Ecto neural progenitor cell (in vitro differentiated cells): ENCODE measurements at places on chromosomes 13 and 19.
A peak's percentile ranks its signal among the peaks of the same experiment; 100 is the strongest.

DNA sequence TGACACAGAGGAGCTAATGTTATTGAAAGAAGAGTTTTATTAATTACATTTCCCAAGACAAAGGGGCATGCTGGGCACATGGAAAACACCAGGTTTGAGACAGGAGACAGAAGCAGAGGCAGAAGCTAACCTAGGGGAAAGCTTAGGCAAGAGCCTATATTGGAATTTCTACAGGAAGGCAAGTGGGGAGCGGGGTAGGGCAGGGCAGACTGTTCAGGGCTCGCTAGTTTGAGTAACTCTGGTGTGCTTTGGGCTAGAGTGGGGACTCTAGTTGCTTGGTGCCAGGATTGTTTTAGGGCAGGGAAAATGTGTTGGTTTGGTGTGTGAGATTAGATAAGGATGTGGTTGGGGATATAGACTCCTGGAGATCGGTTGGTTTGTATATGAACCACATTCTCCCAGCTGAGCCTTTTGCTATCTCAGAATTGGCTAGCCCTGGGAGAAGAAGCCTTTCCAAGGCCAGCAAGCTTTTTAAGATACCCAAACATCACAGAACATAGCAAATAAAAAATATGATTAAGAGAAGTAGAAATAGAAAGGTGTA lies 8.4 kb upstream of the UFM1 start:
- no peak for DNase-seq

DNA sequence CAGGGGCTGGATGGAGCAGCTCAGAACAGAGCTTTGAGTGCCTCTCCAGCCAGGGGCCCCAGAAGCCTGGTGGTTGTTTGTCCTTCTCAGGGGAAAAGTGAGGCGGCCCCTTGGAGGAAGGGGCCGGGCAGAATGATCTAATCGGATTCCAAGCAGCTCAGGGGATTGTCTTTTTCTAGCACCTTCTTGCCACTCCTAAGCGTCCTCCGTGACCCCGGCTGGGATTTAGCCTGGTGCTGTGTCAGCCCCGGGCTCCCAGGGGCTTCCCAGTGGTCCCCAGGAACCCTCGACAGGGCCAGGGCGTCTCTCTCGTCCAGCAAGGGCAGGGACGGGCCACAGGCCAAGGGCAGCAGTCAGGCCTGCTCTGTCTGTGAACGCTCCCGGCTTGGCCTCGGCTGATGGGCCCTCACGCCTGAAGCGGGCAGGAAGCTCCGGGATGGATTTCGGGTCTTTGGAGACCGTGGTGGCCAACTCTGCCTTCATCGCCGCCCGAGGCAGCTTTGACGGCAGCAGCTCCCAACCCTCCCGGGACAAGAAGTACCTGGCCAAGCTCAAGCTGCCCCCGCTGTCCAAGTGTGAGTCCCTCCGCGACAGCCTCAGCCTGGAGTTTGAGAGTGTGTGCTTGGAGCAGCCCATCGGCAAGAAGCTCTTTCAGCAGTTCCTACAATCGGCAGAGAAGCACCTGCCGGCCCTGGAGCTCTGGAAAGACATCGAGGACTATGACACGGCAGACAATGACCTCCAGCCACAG lies at the start of gene GRK1:
GRK1 (plus strand) TSS at position 269 of the 751 bp plus-strand sequence; CDS start at position 437, 168 bp downstream.
- DNase-seq, result no peak

- no peak for DNase-seq
These were observed 256.1 kb downstream of the DACH1 start for GRCh38 chr13:71610876-71611275.

GRCh38 chr13:35866801-35867200 lies 264.4 kb downstream of the DCLK1 start:
- DNase-seq, result no peak

DNA sequence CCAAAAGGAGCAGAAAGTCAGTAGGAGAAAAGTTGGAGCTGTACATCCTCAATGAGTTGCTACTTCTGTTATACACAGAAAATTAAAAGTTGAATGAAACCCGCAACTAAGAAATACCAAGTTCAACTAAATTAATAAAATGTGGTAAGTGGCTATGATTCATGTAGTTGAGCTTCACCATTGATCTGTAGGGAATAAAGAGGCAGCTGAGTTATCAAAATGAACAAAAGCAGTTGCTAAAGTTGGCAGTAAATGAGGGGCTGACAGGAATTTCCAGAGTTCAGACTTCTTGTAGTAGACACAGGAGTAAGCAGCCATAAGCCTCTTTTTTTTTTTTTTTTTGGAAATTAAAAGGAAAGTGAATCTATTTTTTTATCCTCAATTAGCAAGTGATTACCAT lies 234.6 kb downstream of the POSTN start:
- DNase-seq, result no peak

GRCh38 chr19:6516018-6516658 lies 14.0 kb upstream of the TUBB4A start:
- DNase-seq, result peak; percentile 94

DNA sequence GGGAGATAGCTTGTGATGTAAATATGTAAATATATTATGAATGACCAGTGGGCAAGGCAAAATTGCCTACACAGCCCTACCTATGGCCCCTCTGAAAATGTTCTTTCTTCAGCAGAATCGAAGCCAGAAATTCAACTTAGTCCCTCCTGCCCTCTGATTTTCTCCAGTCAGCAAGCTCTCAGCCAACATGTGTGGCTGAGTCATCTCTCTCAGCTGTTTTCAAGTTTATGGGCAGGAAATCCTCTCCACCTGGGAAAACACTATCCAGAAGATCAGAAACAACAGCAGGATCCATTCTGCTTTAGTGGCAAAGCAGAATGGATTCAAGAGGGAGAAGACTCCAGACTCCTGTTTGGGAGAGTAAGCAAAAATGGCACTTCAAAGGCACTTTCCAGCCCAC lies 8.9 kb upstream of the ZNF527 start:
- no peak for DNase-seq

- DNase-seq, result no peak
These were observed 927 bp downstream of the LPAR6 start for GRCh38 chr13:48411841-48412531.

GRCh38 chr13:76621705-76622104 lies 264.5 kb downstream of the KCTD12 start:
- DNase-seq, result no peak

DNA sequence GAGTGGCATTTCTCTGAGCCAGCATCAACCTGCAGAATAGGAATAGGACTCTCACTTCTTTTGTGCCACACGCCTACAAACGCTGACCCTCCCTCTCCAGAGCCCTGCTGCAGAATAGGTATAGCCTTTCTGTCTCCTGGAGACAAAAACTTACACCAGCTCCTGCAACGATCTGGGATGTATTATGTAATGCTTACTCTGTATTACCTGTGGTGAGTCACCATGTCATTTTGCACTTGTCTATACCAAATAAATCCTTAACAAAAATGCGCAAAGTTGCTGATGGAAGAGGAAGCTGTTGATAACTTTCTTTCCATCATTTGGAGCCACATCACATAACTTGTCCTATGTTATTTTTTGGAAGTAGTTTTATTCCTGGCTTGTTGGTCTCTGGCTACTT lies 155.8 kb upstream of the FNDC3A start:
- no peak for DNase-seq

DNA sequence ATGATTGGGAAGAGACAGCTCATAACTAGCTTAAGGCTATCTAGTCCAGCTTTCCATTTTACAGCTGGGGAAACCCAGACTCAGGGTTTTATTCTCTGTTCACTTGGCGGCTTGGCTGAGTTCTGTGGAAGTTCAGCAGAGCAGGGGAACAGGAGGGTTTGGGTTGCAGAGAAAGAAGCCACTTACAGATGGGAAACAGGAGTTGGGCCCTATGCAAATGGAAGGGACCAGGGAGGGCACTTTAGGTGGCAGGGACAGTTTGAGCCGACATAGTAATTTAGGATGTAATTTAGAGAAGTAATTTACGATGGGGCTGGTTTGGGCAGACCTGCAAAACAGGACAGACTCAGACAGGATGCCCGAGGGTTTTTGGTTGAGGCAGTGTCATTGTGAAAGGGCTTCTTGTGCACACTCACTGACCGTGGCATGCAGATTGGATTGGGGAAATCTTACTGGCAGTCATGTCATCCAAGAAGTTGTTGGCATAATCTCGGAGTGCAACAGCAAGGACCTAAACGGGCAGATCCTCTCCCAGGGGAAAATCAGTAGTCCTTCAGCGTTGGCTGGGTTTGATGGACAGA lies 47.3 kb upstream of the GPR183 start:
- no peak for DNase-seq

- DNase-seq, result no peak
These were observed 18.4 kb downstream of the WBP4 start for GRCh38 chr13:41079725-41080124.

DNA sequence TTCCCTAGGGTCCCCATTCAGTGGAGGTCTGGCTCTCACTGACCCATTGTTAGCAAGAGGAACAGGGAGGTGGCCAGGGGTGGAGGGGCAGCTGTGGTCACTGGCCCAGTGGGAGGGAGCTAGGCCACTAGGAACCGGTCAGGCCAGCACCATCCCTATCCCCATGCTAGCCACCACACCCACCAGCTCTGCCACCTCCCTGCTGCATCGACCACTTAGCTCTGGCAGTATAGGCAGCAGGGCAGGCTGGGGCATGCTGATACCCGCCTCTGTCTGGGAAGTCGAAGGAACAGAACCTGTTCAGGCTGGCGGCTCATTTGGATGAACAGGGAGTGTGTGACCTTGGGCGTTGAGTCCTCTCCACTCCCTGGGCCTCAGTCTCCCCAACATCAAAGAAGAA lies 4.7 kb downstream of the PPP1R13L start:
- DNase-seq, result no peak

DNA sequence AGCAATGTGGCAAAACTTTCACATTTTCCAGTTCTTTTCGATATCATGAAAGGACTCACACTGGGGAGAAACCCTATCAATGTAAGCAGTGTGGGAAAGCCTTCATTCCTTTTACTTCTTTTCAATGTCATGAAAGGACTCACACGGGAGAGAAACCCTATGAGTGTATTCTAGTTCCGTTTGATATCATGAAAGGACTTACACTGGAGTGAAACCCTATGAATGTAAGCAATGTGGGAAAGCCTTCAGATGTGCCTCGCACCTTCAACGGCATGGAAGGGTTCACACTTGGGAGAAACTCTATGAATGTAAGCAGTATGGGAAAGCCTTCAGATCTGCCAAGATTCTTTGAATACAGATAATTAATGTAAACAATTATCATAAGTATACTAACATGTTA lies 14.5 kb upstream of the ZNF763 start:
- no peak for DNase-seq

- DNase-seq, result peak; percentile 32
These were observed 40.4 kb downstream of the ATP11A start for GRCh38 chr13:112730157-112730671.

DNA sequence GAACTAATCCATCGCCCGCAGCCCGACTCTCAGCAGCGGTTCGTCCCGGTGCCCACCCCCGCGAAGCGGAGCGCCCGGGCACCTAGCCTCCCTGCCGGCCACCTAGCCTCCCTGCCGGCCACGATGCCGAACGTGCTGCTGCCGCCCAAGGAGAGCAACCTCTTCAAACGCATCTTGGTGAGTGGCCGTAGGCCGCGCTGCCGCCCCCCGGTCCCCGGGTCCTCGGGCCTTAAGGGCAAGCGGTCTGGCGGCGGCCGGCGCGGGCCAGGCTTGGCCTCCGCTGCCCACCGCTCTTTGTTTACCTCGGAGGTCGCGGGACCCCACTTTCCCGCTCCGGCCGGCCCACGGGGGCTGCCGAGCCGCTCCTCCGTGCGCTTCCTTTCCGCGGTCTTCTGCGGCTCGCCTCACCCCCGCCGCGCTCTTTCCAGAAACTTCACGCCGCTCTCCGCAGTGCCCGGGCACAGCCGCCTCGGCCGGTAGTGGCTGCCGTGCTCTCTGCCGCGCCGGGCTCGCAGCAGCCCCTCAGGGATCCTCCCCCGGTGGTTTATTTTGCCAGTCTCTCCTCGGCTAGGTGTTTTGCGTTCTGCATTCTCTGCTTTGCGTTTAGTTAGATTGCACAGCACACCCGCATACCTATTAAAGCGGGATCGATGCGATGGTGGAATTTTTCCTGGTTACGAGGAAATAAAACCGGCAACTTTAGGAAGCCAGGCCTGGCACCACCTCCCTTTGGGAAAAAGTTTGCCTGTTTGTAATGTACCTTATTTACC lies 524 bp downstream of the NAA16 start:
- DNase-seq, result no peak

DNA sequence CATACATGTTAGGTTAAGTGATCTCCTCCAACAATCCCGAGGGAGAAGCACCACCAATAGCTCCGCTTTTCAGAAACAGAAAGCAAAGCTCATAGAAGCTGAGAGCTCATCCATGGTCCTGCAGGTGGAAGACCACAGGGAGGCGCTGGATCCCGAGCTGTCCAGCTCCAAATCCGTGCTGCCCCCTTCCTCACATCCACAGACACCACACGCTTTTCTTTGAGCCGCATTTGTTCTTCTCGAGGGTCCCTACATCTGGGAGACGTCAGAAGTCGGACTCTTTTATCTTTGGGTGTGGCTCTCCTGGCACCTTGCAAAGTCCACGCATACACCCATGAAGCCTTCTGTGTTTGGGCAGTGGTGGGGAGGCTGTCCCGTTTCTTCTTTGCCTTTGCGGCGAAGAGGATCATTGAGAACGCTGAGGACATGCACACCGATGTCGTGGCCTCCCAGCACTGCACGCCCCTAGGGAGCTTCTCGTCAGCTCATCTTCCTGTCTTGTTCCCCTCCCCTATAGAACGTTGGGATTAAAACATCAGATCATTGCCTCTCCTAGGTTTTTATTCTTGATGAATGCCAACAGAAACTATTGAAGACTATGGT lies 184.8 kb downstream of the TEX29 start:
- DNase-seq, result peak; percentile 77

DNA sequence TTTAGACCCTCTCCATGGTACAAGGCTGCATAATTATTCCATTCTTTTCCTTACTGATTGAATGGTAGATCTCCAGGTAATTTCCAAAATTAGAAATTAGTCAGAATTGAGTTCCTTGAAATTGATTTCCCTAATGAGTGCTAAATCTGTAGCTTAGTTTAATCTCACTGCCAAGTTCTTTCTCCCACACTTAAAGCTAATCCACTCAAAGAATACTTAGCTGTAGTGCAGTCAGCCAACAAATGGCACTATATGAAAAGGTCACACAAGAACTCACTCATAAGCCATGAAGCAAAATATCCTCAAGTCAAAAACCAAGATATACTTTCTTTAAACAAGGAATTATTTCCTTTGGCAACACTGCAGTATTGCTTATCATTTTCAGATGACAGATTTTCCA lies 62.0 kb downstream of the XPO4 start:
- DNase-seq, result no peak

DNA sequence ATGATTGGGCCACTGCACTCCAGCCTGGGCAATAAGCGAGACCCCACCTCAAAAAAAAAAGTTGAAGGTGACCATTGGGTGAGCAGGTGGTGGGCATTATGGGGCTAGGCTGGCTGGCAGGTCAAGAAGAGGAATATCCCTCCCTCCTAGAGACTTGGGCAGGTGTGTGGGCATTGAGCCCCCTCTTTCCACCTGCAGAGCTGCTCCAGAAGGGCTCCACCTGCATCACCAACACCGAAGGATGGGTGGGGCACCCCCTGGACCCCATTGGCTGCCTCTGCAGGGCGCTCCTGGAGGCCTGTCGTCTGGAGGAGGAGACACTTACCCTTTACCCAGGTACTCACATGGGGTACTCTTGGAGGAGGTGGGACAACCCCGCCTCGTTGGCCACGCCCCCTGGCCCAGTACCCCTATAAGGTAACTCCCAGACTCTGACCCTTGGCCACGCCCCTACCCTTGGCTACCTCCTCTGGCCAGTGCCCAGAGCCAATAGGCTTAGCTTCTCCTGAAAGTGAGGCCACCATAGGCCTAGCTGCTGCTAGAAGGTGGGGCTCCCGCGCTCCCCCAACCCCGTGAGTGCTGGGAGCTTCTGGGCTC lies 21.9 kb downstream of the ZSWIM4 start:
- DNase-seq, result peak; percentile 85

- peak; percentile 90 for DNase-seq
These were observed at the start of gene CCDC169 for GRCh38 chr13:36297366-36298338. CCDC169 (minus strand) TSS chr13:36297814; CDS start chr13:36297719, 95 bp downstream.
